Activated naive CD8-positive, alpha-beta T cell treated with anti-CD3 and anti-CD28 coated beads, Interleukin-2, amount 50 U/mL, for 24 hours (primary cell): ENCODE measurements at places on chromosomes 5 and 9.

DNA sequence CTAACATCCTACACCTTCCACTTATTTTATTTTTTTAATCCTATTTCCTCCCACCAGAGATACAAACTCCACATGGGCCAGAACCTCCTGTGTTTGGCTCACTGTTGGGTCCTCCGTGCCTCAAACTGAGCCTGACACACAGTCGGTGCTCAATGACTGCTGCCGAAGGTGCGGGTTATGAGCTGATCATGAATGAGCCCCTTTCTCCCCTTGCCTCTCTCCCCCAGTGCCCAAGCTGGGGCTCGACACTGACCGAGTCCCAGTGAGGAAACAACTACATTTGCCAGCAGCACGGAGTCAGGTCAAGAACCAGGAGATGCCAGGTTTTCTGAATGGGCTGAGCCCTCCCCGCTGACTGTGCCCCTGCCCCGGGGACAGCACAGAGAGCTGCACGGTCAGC lies 45.0 kb downstream of the SARDH start:
- no peaks in the 10 kb centered on the region for H3K27me3 ChIP-seq
- H3K27ac ChIP-seq: no peak overlapping the region
- H3K4me3 ChIP-seq: no peak overlapping the region
- no peak for DNase-seq

DNA sequence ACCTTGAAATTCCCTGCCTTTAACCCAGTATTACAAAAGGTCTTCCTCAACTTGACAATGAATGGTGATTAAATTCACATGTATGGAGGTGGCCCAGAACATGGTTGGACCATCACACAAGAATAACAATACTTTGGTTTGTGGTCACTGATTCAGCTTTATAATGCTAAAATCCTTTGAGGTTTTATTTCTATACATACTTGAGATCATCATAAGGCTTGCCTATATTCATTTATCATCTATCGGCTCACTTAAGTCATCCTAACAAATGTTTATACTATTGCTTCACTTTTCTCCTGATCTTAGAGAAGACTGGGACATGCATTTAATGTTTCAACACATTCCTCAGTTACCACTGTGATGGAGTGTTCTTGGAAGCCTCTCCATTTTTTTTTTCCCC lies 191.3 kb downstream of the DMAC1 start:
- no peak overlapping the region for H3K4me3 ChIP-seq
- no peak for DNase-seq
- H3K27ac ChIP-seq: no peak overlapping the region

DNA sequence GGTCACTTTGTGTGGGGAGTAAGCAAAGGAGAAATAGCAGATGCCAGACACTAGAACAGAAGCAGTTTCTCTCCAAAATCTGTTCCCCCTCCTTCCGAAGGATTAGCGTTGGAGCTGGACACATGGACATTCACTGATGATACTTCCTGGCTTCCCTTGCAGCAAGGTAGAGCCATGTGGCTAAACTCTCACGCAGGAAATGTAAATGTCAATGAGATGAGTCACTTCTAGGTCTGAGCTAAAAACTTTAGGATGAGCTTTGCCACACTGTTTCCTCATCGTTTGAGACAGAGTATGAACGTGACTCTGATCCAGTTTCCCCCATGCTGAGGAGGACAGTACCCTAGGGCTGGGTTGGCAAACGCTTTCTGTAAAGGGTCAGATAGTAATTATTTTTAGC lies 5.1 kb downstream of the BHMT2 start:
- no peaks in the 10 kb centered on the region for H3K36me3 ChIP-seq
- no peak overlapping the region for H3K27ac ChIP-seq
- no peak overlapping the region for H3K4me3 ChIP-seq
- peaks cover 22% of the 10 kb centered on the region for H3K27me3 ChIP-seq
- DNase-seq: no peak

DNA sequence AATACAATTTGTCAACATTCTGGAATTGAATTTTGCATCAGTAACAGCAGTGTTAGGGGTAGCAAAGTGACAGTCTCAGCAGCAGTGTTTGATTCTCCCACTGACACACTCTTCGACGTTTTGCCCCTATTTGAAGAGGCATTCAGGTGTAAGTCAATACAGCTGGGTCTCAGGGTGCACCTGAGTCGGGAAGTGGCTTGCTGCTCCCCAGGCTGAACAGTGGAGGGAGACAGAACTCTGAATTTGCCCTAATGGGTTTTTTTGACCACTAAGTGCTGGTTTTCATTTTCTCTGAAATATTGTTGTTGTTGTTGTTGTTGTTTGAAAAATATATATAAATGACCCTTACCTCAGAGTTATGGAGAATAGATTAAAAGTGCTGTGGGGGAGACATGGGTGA lies 223.2 kb downstream of the TLR4 start:
- no peak for DNase-seq

- peaks cover 38% of the 10 kb centered on the region for H3K27me3 ChIP-seq
- no peak within 1 kb of the TSS for H3K4me3 ChIP-seq
- no peak within 1 kb of the TSS for H3K27ac ChIP-seq
- no peaks in the 10 kb centered on the region for H3K36me3 ChIP-seq
- no peak for DNase-seq
- H3K4me1 ChIP-seq: no peaks in the 10 kb centered on the region
Measured at GRCh38 chr5:136192526-136193321, at the start of gene SMIM32. SMIM32 (minus strand) TSS chr5:136193162; CDS start chr5:136192524, 638 bp downstream.
